A549 treated with AZD2906 at 1 μM for 4 hours (cell line): ENCODE measurements at places on chromosomes 7 and 10. TPM values are rescaled to one million over a fixed set of nuclear protein-coding genes. Genes with fewer than 3 reads are reported as not detected.

The RBM20 gene
- total RNA-seq, result 3.3 to 4.3 TPM (median 3.8 TPM) in 5 replicates

The ADRA2A gene
- 0.12 to 0.20 TPM (median 0.18 TPM) in 5 replicates for total RNA-seq

The TECTB gene
- not detected in 5 replicates for total RNA-seq

The ELOVL3 gene
- total RNA-seq, result 0.21 to 0.39 TPM (median 0.25 TPM) in 5 replicates

The TMEM236 gene
- total RNA-seq, result 0.03 to 0.07 TPM (median 0.05 TPM) in 5 replicates

The CCDC3 gene
- total RNA-seq, result 1.0 to 1.4 TPM (median 1.2 TPM) in 5 replicates

The SCRN1 gene
- total RNA-seq, result 46.8 to 65.5 TPM (median 55.4 TPM) in 5 replicates

The TRPV5 gene
- not detected in 5 replicates for total RNA-seq

The CRHR2 gene
- total RNA-seq, result 0.02 to 0.08 TPM in 2 of 5 replicates, not detected in the others

The CFAP43 gene
- total RNA-seq, result 0.15 to 0.24 TPM (median 0.19 TPM) in 5 replicates
